ENCODE measurements at places on chromosomes 7 and 10.
A peak's percentile ranks its signal among the peaks of the same experiment; 100 is the strongest.

GRCh38 chr7:150879345-150879744 is 27.0 kb downstream of the AOC1 start:
- DNase-seq, result no peak

GRCh38 chr10:22874189-22874854 is 53.5 kb upstream of the ARMC3 start:
- DNase-seq, result no peak

- no peak for DNase-seq
These were observed 249.0 kb upstream of the PPP2R2D start for GRCh38 chr10:131651674-131652437.

GRCh38 chr7:69677054-69677852 is 79.0 kb downstream of the AUTS2 start:
- no peak for DNase-seq

DNA sequence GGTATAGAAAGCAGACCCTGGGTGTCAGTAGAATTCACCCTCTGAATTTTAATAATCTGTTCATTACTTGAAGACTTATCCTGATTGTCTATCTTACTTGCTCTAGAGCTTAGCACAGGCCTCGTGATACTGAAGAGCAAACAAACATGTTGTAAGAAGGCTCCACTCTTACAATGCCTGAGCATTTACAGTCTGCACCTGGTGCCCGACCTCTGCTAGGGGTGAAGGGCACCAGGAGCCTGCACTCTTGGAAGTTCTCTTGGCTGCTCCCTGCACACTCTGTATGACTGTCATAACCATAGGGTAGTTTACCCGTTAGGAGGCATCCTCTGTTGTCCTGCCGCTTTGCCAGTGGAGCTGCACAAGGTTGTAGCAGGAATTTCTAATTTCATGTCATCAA is 91.3 kb upstream of the NPY start:
- no peak for DNase-seq

DNA sequence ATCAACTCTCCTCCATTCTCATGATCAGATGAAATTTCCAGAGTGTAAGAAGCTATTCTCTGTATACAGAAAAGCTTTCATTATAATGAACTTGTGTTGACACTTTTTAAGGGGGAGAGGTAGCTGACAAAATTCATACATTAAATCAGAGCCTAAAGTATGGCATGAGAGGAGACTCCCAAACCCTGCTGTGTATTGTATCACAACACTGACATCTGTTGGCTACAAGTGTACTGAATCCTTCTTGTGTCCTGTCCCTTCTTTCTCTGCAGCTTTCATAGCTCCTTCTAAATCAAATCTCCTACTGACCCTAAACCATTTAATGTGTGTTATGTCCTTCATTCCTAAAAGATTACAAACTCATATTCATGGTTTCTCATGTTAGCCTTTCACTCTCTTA is 70.9 kb downstream of the GCC1 start:
- DNase-seq, result peak; percentile 5

- DNase-seq, result no peak
These were observed 94.6 kb upstream of the FAM180A start for GRCh38 chr7:135843214-135843613.

DNA sequence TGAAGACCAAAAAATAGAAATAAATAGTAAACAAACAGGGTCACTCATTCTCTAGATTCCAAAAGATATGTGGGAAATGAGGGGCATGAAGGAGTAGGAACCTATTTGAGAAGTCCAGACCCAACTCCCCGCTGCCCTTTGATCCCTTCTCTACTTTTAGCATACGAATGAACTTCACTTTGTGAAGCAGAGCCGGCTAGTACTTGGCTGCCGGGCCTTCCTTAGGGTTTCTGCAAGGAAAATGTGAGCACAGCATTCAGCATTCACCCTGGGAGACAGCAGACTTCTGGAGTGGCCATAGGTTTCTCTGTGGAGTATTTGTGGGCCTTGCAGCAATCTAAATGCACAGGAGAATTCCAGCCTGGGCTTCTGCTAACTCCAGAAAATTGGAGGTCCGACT is 76.3 kb upstream of the PRKAR2B start:
- DNase-seq, result no peak

- no peak for DNase-seq
These were observed 268.9 kb downstream of the ADK start for GRCh38 chr10:74419958-74420375.

GRCh38 chr7:37698782-37699181 is 15.2 kb downstream of the GPR141 start:
- DNase-seq, result no peak

DNA sequence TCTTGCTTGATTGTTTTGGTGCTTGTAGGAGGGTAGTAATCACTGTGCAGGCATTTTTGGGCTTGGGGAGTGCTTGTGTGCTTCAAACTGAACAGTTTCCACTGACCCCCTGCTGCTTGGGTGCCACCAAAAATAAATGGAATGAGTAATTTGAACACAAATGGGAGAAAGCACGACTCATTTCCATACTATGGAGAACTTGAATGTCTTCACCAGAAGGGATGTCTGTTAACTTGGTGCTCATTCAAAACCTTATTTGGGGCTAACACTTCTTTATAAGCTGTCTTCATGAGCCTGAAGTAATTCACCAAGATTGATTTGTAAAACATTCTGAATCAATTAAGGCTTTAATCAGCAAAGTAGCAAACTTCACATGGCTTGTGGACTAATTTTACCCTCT is 560.3 kb downstream of the SDK1 start:
- DNase-seq, result no peak

DNA sequence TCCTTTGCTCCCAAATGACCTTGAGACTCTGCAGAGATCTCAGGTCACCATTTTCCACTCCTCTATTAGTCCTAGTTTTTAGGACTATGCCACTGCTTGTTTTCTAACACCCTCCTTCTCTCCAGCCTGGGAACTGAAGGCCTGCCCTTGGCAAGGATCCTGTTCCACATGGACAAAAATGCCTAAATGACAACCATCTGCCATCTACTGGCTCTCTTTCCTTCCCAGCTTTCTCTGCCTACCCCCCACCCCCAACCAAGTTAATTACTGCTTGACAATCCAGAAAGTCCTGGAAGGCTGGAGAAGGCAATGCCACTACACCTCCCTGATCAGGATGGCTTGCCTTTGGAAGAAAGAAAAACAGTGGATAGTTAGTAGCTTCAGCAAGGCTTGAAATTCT is 44.8 kb upstream of the SP8 start:
- no peak for DNase-seq

- DNase-seq, result no peak
These were observed 102.8 kb downstream of the PLPP4 start for GRCh38 chr10:120559800-120560199.

GRCh38 chr10:115861455-115861854 is 411.6 kb downstream of the GFRA1 start:
- peak; percentile 13 for DNase-seq

DNA sequence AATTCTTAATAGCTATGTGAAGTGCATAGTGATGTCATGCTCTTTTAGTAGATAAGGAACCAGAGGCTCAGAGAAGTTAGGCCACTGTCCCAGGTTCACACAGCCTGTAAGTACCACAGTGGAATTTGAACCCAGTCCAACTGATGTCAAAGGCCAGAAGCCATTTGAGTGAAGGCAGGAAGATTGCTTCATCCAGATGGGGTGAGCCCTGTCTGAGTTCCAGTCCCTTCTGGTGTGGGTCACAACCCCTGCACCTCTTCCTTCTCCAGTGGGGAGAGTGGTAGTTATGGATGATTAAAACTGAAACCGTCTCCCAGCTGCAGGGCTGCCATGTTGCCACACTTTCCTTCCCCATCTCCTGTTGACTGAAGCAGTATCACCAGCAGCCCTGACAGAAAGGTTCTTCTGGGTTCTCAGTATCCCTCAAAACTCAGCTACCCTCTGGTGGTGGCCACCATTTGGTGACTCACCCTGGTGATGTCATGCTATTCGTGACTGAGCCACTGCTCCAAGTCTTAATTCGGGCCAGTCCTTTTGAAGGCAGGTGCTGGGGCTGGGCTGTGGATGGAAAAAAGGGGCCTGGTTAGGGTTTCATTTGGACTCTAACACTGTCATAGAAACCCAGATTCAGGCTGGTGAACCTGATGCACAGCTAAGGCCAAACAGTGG is 1.5 kb upstream of the C10orf95 start:
- DNase-seq, result no peak

- no peak for DNase-seq
These were observed 281.1 kb upstream of the PFKP start for GRCh38 chr10:2786251-2786650.

DNA sequence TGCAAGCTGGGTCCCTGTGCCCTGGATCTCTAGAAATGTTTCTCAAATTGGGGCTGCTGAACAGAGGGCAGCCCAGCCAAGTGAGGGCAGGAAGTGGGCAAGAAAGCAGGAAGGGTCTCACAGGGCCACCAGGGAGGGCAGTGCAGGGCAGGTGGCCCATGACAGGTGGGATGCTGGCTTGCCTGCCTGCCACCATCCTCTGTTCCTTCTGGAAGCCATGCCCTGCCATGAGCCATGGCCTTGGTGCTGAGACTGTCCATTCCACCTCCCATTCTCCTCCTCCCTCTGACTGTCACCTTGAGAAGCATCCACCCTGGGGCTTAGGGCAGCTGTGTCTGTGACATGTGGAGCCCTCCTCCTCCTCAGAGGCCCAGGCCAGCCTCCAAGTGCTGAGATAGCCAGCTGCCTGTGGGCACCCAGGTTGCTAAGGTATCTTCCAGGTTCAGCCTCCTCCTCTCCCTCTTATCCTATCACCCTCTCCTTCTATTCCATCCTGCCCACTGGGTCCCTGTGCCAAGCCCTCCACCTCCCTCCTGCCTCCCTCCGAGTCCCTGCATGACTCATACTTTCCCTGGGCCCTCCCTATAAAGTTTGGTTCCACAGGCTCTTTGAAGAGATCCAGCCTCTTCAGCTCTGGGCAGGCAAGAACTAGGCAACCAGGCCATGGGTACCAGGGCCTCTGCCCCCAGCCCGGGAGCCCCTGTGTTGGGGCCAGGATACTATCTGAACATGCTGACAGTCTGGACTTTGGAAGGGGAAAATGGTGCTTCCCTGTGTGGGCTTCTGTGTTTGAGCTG is 1.3 kb downstream of the VSIR start:
- peak; percentile 47 for DNase-seq

DNA sequence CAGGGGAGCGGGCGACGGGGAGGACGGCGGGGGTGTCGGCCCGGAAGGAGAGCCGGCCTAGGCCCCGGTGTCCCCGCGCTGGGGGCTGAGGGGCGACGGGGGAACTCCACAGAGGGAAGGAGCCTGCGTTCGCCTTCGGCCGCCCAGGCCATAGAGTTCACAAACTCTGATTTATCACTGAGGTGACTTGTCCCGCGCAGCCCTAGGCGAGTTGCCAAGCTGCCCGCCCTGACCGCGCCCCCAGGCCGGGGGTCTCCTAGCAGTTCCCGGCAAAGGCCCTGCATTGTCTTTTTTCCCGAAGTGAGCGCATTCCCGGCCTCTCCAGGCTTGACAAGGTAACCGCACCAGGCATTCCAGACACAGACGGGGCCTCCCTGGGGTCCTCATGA is 2.9 kb upstream of the NKX6-2 start:
- DNase-seq, result no peak

DNA sequence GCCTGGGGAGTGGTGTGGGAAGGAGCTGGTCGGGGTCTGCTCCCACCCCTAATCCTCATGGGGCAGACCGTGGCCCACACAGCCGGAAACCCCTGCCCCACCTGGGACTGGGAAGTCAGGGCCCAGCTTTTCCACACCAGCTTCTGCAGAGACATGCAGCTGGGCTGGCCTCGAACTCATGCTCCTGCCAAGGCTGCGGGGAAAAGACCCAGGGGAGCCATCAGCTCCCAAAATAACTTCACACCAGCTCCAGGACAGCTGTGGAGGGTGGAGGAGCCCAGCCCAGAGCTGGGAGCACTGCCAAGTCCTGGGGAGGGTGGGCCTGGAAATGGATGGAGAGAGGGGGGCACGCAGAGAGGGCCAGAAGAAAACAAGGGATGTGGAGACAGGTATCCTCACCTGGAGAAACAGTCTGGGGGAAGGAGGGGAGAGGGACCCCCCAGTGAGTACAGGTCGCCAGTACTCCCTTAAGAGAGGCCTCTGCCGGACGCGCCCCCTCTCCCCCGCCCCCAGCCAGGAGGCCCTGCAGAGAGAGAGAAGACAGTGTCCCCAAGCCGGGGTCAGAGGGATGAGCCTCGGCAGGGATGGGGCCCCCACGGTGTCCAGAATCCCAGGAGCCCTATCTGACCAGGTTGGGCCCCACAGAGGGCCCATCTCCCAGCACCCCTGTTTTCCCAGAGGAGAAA is 11.5 kb upstream of the GRIFIN start:
- DNase-seq, result no peak

- DNase-seq, result no peak
These were observed 42.9 kb downstream of the TAX1BP1 start for GRCh38 chr7:27782849-27783248.

DNA sequence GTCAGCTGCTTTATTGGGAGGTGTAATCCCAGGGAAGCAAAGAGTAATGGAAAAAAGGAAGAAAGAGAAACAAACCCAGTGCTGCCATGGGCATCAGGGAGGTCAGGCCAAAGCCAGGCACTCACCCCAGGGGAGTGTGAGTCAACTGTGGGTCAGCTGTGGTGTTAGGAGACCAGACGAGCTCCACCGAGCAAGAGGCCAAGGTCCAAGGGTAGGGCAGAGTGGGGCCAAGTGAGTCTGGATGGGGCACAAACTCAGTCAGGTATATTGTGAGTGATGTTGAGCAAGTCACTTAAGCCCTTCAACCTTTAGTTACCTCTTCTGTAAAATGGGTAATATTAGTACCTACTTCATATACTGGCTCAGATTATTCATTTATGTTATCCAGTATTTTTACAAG is 30.4 kb upstream of the CDK13 start:
- no peak for DNase-seq

- DNase-seq, result no peak
These were observed 15.9 kb upstream of the ASB4 start for GRCh38 chr7:95469848-95470247.

DNA sequence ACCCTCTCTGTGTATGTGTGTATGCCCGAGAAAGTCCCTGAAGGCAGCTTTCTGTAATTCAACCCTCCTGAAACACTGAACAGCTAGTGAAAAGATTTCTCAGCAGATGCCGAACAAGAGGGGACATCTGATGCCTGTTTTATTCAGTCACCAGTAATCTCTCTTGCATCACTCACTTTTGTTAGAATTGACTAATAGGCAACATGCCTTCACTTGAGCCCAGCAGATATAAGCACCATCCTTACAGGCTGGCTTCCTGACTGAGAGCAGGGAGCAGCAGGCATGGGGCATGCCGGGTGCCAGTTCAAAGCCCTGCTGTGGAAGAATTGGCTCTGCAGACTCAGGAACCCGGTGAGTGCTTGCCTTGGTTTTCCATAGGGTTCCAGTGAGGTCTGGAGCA is at the start of gene ABCA13:
Gene ABCA13 (plus strand): TSS at position 257 of the 400 bp plus-strand sequence. CDS start 26 bp downstream, at position 283.
- DNase-seq, result no peak

DNA sequence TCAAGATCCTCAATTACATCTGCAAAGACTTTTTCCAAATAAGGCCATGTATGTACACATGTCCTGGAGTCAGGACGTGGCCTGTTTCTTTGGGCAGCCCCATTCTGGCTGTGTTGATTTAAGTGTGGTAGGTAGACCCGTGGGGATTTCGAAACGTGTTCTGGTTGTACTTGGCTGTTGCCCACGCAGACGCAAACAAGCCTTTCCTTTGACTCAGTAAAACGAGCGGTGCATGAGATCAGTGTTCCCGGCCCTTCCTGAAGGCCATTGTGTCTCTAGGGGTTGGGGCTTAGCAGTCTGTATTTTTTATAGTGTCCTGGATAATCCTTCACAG is 64.8 kb upstream of the DNAJB6 start:
- peak; percentile 89 for DNase-seq
